ENCODE measurements at places on chromosomes 3 and 15.

DNA sequence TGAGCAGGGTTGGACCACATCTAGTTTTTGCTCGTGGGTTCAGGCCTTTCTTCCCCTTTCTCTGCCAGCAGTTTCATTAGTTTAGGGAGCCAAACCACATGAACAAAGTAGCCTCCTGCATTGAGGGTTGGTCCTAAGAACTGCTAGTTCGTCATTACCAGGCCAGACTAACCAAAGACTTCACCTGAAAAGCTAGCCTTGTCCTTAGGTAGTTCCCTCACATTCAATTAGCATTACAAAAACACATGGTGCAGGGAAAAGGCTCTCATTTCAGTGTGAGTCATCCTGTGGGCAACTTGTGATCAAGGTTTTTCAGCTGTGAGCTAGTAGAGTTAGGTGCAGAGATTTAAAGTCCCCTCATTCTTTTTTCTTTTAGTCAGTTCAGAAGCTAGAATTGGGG, 279.3 kb upstream of the CTNNB1 start:
- DNase-seq = no peak

GRCh38 chr3:61582287-61582686, 20.9 kb downstream of the PTPRG start:
- no peak for DNase-seq

GRCh38 chr15:94295275-94295674, 63.9 kb downstream of the MCTP2 start:
- no peak for DNase-seq

GRCh38 chr3:143914257-143914656, 57.4 kb upstream of the DIPK2A start:
- no peak for DNase-seq

- no peak for DNase-seq
Measured at GRCh38 chr15:51024735-51025453, 69.8 kb downstream of the TNFAIP8L3 start.

- no peak for DNase-seq
Measured at GRCh38 chr3:42601896-42602581, 1.6 kb downstream of the NKTR start.

GRCh38 chr3:47443611-47443995, 32.1 kb downstream of the SCAP start:
- no peak for DNase-seq

DNA sequence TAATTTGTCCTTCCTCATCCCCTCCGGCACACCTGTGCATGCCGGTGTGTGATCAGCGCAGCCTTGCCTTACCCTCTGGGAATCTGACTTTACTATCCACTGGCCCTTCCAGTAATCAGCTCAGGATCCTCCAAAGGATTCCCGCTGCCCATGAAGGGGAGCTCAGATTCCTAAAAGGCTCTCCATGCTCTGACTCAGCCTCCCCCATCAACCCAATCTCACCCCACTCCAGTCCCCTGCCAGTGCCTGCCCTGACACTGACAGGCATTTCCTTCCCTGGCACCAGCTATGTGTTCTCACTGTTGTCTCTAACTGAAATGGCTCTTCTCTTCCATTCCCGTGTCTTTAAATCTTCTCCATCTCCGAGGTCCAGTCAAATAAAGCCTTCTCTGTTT, 7.3 kb upstream of the BCL2A1 start:
- no peak for DNase-seq

DNA sequence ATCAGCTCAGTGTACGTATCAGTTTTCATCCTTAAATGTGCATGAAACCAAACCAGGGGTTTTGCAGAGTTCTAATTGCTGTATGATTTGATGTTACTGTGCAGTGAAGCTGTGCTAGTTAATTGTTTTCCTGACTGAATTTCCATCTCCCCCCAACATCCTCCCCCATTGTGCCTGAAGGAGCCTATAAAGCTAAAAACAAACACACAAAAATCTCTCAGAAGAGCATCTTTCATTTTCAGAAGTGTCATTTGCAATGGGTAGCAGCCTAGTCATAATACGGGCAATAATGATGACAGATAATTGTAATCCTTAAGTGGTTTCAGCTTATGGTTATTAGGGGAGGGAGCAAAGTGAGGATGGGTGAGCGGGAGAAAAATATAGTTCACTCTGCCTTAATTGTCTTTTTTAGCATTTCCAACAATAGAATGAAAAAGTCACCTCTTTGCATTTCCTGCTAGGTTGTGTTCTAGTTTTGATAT, 207.9 kb upstream of the TBL1XR1 start:
- DNase-seq = no peak

Data from GM18507 (cell line).